ENCODE measurements at places on chromosomes 2 and 18.

DNA sequence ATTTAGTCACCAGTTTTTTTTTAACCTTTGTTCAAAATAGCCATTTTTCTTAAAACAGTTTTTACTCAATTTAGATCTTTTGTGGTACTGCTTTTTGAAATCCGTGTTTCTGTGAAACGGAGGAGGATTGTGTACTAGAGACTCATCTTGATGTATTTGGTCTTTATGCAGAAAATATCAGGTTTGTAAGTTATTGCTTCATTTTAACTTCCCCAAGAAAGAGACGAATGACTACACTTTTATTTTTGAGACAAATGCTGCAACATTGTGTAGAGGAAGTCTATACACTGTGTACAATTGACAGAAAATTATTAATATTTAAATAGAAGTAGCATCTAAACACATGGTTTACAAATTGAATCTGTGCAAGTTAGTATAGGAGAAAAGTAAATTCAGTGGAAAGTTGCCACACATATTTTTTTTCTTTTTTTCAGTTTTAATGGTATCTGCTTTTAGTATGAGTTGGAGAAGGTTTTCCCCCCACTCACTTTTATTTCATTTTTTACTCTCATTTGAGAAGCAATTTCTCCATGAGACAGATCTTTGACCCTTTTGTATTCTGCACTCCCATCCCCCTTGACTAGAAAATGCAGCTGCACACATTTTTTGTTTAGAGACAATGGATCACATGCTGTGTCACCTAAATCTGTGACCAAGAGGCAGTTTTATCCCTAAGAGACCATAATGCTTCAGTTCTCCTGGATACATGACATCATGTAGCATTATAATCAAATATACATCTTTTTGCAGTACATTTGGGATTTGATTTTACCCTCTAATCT lies 200.8 kb upstream of the STON1 start:
- no peak for DNase-seq

DNA sequence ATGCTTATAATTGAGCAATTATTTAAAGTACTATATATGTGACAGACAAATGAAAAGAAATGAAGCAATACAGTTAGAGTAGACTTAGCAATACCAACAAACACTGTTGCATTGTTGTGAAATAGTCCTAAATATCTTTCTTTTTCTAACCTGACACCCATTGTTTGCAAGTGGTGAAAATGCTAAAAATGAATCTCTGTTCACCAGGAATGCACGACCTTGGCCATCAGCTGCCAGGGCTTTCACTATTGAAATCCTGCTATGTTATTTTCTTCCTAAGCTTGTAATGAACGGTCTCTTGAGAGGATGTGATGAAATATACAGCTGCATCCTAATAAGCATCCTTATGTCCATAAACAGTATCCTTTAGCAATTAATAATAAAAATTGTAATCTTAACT lies 136.2 kb upstream of the MGAT5 start:
- no peak for DNase-seq

DNA sequence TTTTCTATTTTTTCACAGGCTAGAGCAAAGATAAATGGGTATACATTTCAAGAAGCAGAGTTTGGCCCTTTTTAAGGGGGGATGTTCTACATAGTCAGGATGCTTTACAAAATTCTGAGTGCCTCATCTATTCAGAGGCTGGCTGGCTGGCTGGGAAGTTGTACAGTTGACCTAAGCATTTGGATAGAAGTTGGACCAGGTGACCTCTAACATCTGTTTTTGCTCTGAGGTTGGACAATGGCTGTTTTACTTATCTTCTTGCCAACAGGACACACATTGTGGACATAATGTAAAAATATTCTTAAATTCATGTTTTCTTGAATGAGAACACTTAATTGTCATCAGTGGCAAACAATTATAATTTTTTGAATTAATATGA lies 205.4 kb downstream of the PTPRM start:
- DNase-seq: no peak

GRCh38 chr18:65298422-65298821 lies 452.4 kb upstream of the CDH7 start:
- DNase-seq: no peak

GRCh38 chr2:135826544-135826943 lies 10.4 kb downstream of the LCT start:
- no peak for DNase-seq

DNA sequence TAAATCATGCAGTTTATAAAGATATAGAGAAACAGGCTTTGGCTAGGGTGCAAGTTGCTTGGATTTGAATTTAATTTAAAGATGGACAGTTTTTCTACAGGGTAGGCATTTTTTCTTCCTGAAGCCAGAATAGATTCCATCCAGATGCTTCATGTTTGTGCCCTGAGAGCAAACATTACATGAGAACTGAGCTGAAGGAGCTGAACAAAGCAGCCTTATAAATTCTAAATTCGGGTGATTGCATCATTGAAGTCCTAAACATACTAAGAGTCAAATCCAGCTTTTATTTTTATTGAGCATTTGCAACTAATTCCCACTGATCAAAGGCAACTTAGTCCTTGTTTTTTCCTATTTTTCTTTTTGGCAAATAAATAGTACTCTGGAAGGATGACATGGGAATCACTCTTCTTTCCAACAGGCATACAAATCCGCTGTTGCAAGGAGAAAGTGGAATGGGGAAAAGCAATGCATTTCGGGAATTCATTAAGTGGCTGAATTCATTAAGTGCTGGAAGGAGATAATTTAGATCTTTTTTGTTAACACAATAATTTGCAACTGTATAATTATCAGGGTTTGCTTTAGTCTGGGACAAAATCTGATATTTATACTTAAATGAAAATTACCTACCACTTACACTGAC lies 828.0 kb downstream of the SLC4A3 start:
- no peak for DNase-seq

- DNase-seq: no peak
These were observed 166.5 kb upstream of the SPOPL start for GRCh38 chr2:138335036-138335435.

- DNase-seq: no peak
These were observed 123.3 kb upstream of the NYAP2 start for GRCh38 chr2:225276207-225276606.

DNA sequence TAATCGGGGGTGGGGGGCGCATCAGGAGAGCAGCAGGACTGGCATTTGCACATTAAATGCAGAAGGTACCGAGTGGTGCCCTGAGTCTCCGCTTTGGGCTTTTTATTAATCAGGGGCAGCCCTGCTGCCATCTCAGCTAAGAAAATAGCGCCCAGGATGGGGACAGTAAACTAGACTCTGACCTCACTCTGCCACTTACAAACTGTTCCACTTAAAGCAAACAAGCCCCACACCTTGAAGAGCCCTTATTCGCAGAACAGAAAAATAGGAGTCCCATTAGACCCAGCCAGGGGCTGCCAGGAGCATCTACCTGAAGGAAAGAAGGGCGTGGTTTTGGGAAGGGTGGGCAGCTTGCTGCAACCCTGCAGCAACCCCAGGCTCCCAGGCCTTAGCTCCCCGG lies 165.3 kb downstream of the TNS1 start:
- no peak for DNase-seq

GRCh38 chr2:29706171-29706720 lies 215.1 kb downstream of the ALK start:
- DNase-seq: no peak

GRCh38 chr2:209788925-209789324 lies 17.3 kb downstream of the UNC80 start:
- no peak for DNase-seq

DNA sequence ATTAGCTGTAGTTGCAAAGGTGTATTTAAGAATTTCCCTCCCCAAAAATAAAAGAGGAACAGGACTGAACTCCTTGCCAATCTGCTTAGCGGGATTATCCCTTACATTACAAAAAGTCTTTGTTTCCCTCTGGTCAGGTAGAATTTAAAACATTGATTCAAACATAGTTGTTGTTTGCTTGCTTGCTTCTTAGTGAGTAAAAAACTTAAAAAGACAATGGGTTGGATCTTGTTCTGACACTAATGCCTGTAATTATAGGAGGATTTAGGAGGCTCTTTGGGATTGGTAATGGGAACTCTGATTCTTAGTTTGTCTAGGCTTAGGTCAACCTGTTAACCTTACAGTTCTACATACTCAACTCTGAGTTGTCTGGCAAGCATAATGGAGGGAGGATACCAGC lies 3.7 kb upstream of the CEBPZOS start:
- DNase-seq: no peak

- no peak for DNase-seq
These were observed 79.6 kb downstream of the USP40 start for GRCh38 chr2:233486778-233487552.

GRCh38 chr18:31454066-31454708 lies 6.6 kb downstream of the DSG3 start:
- no peak for DNase-seq

DNA sequence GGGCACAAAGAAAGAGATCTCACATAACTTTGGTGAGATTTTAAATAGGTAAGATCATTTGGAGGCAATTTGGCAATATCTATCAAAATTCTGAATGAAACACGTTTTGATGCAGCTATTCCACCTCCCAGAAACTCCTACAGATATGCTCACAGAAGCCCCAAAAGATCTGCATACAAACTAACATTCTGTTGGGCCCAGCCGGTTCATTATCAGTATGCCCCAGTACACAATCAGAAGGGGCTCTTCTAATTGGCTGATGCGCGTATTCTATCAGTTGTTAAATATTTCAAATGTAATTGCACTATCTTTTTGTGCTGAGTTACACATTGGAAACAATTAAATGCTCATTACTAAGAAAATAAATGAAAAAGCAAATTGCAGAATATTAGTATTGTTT lies 7.1 kb upstream of the TGIF1 start:
- DNase-seq: no peak

DNA sequence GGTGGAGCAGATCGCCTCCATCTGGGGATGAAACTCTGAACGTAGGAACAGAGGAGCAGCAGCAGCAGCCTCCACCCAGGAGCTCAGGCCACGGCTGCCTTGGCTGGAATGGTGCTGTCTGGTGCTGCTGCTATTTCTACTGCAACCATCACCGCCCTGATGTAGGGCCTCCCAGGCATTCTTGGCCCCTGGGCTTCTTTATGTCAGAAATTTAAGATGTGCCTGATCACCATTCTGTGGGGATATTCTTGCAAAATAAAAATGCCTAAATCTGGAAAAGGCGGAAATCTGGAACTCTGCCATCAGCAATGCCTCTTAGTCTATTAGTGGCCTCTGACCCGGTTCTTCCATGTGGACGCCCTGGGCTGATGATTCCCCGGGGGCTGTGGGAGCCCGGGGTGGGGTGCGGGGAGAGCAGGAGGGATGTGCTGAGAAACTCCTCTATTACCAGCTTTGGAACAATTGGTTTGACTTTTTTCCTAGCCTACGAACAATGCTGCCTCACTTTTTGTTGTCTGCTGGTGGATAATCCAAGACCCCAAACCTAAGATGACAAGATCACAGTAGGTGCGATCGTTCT lies 47.2 kb downstream of the FAM124B start:
- no peak for DNase-seq

- DNase-seq: no peak
These were observed 334.4 kb downstream of the AGPS start for GRCh38 chr2:177726931-177727348.

DNA sequence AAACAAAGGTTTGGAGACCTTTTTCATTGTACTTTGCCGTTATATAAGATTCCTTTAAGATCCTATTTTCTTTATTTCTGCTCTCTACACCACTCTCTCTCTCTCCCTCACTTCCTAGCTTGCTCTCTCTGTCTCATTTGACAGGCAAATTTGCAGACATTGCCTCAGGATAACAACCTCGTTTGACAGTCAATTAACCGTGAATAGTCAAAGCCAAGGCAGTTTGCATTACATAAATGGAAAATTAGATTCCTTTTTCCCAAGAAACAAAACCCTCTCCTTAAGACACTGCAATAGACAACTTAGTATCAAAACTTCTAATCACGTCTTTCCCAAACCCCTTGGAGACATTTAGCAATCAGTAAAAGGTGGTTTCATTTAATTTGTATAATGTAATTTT lies 7.4 kb downstream of the SKOR2 start:
- no peak for DNase-seq

DNA sequence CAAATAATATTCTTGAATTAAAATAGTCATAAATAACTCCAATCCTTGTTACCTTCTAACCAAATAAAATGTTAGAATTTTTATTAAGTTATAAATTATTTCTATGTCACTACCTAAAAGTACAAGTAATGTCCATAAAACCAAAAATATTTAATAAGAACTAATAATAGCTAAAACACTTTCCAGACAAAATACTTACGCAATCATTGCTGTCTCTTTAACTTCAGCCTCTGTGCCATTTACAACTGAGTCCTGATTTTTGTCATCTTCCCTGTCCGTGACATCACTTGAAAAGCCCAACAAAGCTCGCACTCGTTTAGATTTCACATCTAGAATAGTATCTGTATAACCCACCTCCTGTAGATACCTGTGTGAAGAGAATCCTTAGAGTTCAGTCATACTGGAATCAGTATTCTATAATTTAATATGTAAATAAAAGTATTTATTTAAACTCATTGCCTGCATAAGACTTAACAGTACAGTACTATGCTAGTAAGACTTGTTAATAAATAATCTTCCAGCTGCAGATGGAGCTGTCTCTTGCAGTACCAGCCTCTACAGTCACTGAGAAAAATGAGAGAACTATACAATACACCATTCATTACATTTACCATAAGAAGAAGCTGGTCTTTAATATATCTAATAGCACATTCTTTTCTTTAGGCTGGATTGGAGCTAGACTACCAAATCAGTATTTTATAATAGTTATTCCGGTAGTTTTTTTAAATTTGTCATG lies 63.8 kb downstream of the STRN start:
- no peak for DNase-seq

DNA sequence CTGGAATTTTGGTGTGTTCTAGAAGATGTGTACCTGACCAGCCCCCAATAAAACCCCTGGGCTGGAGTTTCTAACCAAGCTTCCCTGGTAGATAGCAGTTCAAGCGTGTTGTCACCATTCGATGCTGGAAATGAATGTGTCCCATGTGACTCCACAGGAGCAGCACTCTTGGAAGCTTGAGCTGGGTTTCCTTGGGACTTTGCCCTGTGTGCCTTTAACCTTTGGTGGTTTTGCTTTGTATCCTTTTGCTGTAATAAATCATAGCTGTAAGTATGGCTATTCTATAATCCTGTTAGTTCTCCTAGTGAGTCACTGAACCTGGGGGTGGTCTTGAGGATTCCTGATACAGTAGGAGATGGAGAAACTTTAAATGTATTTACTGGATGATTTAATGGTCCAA lies 65.2 kb downstream of the KLHL14 start:
- DNase-seq: no peak

- no peak for DNase-seq
These were observed 105.4 kb downstream of the FHOD3 start for GRCh38 chr18:36402765-36403396.

- DNase-seq: no peak
These were observed 2.7 kb downstream of the KCTD18 start for GRCh38 chr2:200507179-200507578.

DNA sequence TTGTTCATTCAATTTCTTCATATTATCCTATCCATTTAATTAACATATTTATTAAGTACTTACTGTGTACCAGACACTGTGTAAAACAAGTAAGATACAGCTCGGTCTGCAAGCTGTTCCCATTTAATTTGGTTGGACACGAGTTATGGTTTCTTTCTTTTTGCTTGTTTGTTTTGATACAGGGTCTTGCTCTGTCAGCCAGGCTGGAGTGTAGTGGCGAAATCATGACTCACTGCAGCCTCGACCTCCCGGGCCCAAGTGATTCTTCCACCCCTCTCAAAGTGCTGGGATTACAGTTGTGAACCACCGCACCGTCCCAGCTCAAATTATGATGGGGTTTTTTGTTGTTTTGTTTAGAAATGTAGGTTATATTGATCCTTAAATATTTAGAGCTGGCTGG lies 9.0 kb downstream of the CYBRD1 start:
- no peak for DNase-seq

GRCh38 chr2:8453904-8454302 lies 228.0 kb upstream of the ID2 start:
- DNase-seq: no peak

- no peak for DNase-seq
These were observed 237.4 kb upstream of the VRK2 start for GRCh38 chr2:57809230-57809629.
